ENCODE measurements at places on chromosomes 13 and 19.

DNA sequence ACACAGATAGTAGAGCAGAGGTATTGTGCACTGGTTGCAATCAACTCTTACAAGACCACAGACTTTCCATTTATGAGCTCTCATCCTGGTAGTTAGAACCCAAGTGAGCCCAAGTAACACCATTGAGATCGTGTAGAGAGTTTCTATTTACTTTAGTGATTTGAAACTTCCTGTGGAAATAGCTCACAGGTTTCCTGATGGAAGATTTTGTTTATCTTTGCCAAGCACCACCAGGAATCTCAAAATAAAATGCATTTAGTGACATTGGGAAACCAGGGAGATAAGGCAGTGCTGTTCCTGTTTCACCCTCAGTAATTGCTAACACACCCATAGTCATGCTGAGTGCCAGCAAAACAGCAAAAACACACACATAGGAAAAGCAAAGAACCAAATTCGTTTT lies 102.5 kb downstream of the FLT1 start:
- DNase-seq = no peak

GRCh38 chr13:51977625-51978024 lies 33.6 kb downstream of the ATP7B start:
- no peak for DNase-seq

DNA sequence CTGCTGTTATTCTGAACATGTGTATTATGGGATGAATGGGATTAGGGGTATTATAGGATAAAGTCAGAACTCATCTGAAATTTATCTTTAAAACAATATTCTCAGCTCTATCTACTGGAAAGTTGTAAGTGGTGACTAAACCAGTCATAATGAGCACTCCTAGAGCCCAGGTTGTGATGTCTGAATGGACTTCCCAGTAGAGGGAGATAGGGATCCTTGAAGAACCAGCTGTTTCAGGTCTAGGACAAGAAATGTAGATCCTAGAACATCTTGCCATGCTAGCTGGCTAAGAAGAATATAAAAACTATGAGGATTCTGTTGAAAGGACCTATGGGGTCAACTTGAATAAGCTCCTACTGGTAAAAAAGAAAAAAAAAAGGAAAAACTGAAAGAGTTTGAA lies 310.8 kb downstream of the SLC7A1 start:
- DNase-seq = no peak

GRCh38 chr13:22223411-22223810 lies 552.5 kb downstream of the FGF9 start:
- no peak for DNase-seq

GRCh38 chr19:872266-872951 lies 12.9 kb downstream of the CFD start:
- peak; percentile 58 for DNase-seq

DNA sequence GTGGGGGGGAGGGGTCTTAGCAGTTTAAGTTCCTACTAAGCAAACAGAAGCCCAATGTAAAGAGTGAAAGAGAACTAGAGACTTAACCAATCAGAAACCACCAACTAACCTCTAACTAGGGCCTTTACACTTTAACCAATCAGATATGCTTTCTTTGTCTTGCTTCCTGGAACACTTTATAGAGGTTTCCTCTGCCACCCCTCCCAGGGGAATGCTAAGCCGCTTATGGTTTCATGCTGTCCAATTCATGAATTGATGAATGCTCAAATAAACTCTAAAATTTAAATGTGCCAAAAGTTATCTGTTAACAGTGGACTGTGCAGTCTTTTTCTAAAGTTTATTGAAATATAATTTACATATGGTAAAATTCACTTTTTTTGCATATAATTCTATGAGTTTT lies 33.9 kb upstream of the LATS2 start:
- no peak for DNase-seq

DNA sequence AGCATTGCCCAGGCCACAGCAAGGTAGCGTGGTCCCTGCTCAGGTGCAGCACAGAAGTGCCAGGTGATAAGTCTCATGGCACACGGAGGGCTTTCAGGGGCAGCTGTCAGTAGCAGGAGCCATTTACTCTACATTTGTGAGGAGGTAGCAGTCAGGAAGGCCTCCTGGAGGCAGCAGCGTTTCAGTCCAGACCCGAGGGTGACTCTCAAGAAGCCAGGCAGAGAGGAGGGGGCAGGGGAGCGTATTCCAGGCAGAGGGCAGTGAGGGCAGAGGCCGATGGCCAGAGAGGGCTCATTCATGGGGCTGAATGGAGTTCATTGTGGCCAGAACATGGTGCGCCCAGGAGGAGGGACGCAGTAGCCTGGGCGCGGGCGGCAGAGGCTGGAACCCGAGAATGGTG lies 8.9 kb downstream of the PIAS4 start:
- no peak for DNase-seq

GRCh38 chr19:4115050-4115817 lies 8.7 kb downstream of the MAP2K2 start:
- DNase-seq = peak; percentile 46

DNA sequence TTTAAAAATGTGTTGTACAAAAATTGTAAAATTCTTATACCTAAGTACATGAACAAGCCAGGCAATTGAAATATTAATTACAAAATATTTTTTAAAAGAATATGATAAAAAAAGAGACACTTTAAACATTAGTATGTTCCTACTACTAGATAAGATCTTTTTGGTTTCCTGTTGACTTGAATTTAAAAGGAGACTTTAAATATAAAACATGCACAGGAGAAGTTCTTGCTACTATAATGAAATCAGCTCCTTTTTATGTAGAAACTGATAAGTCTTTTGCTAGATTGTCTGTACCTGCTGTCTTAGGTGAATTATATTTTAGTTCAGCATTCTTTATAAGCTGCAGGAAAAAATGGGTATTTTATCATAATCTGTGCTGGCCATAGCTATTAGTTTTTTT lies 140.2 kb downstream of the TNFSF13B start:
- DNase-seq = no peak

- DNase-seq = no peak
These were observed 17.2 kb downstream of the FXYD5 start for GRCh38 chr19:35171730-35172129.

DNA sequence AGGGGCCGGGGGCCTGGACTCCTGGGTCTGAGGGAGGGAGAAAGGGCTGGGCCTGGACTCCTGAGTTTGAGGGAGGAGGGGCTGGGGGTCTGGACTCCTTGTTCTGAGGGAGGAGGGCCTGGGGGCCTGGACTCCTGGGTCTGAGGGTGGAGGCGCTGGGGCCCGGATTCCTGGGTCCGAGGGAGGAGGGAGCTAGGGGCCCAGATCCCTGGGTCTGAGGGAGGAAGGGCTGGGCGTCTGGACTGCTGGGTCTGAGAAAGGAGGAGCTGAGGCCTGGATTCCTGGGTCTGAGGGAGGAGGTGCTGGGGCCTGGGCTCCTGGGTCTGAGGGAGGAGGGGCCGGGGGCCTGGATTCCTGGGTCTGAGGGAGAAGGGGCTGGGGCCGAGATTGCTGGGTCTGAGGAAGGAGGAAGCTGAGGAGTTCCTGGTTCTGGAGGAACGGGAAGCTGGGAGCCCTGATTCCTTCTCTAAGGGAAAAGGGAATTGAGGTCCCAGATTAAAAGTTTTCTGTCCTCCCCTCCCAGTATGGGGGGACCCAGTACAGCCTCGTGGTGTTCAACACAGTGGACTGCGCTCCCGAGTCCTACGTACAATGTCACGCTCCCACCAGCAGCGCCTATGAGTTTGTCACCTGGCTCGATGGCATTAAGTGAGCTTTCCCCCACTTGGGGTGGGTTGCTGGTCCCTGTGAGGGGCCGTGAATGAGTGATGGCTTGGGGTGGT lies 721 bp downstream of the MED25 start:
- DNase-seq = no peak

DNA sequence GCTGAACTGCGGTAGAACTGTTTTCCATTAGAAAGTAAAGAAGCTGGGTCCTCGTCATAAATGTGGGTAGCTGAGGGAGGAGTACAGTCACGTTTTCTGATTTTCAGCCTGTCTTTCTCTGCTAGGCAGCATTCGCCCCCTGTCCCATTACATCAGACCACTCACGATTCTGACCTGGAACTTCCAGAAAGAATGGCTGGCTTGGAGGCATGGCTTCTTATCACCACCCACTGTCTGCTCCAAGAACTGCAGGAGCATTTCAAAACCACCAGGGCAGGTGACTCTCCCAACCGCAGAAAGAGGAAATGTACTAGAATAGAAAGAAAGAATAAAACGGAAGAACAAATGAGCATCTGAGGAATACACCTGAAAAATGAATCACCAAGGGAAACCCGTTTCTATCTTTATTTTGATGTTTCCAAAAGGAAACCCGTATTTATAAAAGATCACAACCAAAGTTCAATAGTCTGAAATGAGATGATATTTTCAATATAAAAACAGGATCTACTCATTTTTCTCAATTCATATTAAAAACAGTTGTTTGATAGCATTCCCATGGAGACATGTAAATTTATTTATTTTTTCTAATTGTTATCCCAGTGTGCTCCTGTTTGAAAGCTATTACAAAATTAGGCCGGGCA lies 22.1 kb upstream of the POMP start:
- DNase-seq = peak; percentile 15

DNA sequence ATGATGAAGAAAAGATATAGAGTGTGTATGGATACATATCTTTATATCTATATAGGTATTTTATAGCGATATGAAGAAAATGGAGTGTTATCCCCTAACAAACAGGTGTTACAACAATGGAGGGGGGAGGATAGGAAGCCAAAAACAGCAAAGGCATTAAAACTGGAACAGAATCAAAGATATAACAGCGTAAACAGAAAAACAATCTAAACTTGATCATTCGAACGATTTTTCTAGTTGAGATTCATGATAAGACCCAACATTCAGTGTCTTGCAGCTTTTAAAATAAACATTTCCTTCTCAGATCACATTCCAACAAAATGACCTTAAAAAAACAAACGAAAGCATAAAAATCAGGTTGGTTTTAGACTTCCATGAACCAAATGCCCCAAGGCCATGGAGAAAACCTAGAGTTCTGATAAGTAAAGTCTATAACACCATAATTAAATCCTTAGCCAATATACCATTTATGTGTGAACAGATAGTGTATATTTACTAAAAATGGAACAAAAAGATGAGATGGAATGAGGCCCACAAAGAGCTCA lies 55.7 kb downstream of the CAB39L start:
- DNase-seq = no peak

DNA sequence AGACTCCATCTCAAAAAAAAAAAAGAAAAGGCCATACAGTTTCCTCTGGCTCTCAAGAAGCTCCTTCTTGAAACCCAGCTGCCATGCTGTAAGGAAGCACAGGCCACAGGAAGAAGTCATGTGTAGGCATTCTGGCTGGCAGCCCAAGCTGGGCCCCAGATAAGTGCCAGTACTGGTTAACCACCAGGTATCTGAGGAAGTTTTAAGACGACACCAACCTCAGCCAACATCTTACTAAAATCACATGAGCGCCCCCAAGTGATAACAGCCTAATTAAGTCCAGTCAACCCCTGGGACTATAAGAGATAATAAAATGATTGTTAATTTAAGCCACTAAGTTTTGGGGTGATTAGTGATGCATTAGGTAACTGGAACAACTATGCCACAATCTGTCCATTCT lies 27.4 kb upstream of the AKT2 start:
- no peak for DNase-seq

- no peak for DNase-seq
These were observed 4.0 kb downstream of the BRD4 start for GRCh38 chr19:15328312-15328711.

- DNase-seq = no peak
These were observed 41.3 kb downstream of the NWD1 start for GRCh38 chr19:16760990-16761389.

DNA sequence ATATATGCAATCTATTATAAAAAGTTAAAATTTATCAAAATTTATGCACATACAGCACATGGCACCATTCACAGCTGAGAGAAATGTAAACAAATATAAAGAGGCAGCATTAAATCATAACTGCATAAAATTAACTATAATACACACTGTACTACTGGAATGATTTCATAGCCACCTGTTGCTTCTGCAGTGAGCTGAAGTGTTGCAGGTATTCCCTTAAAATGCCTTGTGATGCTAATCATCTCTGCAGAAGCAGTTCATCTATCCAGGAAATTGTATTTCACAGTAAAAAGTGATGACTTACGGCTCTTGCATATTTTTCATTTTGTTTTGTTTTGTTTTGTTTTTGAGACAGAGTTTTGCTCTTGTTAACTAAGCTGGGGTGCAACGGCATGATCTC lies 82.1 kb downstream of the STOML3 start:
- no peak for DNase-seq

DNA sequence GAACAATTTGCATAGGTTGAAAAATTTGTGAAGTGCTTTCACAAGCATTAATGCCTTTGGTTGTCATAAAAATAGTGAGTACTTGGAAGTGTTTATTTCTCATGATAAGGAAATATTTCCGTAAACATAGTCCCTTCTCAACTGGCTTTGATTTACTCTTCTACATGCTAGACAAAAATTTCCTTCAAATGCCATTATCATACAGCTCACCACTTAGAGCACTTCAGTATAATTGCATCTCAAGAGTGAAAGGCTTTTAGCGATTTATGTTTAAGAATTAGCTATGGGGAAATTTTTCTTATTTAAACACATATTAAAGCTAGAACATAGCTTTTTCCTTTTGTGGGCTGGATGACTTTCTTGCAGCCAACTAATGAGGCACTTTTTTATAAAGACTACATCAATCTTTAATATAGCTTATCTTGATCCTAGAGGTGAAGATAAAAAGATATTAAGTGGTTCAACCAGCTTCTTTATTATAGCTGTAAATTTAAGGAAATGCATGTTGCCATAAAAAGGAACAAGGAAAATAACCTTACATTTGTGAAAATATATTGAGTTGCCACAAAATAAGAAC lies 656.8 kb downstream of the SLITRK6 start:
- no peak for DNase-seq

- DNase-seq = no peak
These were observed at the start of gene RAX2 for GRCh38 chr19:3771906-3772455. TSS of gene RAX2 (minus strand) at chr19:3772228. CDS start at chr19:3771742, 486 bp downstream.

- no peak for DNase-seq
These were observed 375.1 kb downstream of the KLF5 start for GRCh38 chr13:73433890-73434289.

DNA sequence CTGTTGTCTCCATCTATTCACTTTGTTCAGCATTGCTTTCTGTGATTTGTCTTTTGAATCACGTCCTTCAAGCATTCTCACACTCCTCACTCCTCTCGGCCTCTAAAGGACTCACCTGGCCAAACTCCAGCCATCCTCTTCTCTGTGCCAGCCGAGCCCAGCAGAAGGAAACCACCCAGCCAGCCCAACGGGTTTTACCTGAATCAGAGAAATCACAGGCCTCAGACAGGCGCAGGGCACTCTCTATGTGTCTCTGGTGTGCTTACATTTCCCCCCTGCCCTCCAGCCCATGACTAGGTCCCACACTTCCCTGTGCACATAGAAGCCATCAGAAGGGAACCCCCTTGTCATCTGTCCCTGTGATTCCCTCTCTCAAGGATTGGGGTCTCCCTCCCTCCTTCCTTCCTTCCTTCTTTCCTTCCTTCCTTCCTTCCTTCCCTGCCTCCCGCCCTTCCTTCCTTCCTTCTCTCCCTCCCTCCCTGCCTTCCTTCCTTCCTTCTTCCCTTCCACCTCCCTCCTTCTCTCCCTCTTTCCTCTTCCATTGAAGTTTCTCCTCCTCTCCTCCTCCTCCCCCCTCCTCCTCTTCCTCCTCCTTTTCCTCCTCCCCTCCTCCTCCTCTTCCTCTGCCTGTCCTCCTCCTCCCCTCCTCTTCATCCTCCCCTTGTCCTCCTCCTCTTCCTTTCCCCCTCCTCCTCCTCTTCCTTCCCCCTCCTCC lies 8.8 kb upstream of the ZNF541 start:
- DNase-seq = no peak
